ENCODE measurements at places on chromosomes 11 and 22.
A peak's percentile ranks its signal among the peaks of the same experiment; 100 is the strongest.

- no peak for DNase-seq
Measured at GRCh38 chr22:29706486-29706885, 13.3 kb upstream of the CABP7 start.

DNA sequence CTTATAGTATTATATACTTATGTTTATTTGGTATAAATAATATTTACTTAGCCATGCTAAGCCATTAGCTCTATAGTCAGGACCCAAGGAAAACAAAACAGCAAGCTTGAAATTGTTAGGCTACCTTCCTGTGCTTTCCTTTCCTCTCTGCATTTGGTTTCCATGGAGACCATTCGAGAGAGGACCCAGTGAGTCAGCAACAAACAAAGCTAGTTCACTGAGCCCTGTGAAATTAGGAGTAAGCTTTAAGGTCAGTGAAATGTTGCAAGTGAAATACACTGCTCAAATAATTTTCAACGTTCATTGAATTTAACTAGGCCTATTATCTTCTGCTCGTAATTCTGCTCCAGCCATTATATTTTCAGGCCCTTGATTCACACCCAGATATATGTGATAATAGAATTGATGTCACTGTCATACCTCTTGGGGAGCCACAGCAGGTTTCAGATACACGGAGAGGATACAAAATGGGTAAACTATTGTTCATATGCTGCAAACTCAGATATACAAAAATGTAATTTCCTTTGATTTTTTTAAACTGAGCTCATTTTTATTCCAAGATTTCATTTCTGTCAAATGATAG, 9.1 kb upstream of the OR10D3 start:
- DNase-seq, result peak; percentile 96

DNA sequence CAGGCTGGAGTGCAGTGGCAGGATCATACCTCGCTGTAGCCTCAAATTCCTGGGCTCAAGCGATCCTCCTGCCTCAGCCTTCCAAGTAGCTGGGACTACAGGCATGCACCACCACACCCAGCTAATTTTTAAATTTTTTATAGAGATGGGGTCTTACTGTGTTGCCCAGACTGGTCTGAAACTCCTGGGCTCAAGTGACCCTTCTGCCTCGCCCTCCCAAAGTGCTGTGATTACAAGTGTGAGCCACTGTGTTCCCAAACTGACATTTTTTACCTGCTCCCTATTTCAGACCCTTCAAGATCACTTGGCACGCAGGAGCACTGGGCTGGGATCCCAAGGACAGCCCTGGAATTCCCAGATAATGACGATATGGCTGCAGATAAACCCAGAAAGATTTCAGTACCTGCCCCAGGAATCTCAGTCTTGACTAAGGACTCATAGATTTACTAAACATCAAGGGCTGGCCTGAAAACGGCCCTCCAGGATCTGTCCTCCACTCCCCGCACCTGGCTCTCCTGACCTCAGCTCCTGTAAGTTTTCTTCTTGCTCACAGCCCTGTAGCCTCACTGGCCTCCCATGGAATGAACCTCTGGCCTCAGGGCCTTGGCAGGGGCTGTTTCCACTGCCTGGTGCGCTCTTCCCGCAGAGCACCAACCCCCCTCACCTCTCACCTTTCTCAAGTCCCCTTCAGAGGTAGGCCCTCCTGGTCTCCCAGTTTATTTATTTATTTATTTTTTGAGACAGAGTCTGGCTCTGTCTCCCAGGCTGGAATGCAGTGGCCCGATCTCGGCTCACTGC, 3.6 kb upstream of the CSNK1E start:
- no peak for DNase-seq

- no peak for DNase-seq
Measured at GRCh38 chr22:50476868-50477267, 2.0 kb upstream of the SBF1 start.

GRCh38 chr22:45497351-45498145, 5.1 kb upstream of the FBLN1 start:
- DNase-seq, result no peak

- no peak for DNase-seq
Measured at GRCh38 chr11:28043930-28044709, 63.8 kb downstream of the KIF18A start.
